ENCODE measurements at places on chromosomes 3 and 15.

DNA sequence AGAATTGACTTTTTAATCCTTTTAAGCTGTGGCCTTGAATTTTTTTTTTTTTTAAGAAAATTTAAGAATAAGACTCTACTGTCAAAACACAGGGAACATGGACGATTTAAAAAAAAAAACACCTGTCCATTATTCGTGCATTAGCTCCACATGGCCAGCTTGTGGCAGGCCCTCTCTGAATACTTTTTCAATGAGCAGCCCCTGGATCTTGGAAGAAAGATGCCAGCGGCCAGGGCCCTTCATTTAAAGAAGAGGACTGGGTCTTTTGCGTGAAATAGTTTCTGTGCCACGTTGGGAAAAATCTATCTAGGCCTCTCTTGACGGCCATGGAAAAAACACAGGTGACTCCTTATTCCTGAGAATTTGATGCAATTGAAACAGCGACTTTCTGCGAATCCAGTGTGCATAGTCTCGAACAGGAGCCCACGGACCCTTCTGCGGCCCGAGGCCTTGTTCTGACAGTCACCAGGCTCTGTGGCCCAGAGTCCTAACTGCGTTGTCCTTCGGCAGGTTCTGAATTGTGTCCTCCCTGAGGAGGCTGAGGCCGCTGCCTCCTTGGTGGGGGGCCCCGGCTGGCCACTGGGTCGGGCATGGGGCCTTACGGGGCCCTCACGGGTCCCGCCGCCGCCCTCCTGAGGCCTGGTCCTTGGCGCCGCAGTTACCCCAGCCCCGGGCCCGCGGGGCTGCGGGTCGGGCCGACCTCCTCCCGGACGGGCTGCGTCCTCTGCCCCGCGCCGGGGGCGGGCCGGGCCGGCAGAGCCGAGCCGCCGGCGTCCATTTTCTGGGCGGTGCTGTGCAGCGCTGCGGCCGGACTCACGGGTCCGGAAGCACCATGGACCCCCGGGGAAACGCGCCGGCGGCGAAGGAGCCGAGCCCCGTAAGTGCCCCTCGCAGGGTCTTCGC lies 33.5 kb downstream of the ZBTB38 start:
- peak; percentile 26 for DNase-seq

GRCh38 chr3:69842789-69843188 lies 103.5 kb downstream of the MITF start:
- DNase-seq = no peak

DNA sequence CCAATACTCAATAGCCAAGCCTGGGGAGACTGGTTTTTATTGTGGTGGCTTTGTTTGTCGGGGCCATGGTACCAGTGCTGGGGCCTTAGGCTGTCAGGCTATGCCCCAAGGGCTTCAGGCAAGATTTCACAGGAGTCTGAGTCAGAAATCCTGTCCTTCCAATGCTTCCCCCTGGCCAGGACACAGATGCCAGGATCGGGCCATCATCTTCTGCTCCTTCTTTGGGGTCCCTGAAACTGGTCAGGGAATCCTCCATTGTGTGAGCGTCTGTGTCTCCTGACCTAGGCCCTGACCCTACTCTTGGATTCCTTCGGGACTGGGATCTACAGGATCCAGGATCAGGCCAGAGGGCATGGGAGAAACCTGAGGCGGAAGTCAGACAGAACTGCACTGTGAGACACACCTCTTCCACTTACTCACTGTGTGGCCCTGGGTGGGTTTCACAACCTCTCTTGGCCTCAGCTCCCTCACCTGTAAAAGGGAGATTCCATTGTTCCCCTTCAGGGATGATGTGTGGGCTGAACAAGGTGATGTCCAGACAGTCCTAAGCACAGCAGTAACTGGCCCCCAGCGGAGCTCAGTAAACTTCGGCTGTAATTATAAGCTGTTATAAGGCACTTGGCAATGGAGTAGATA lies 292.7 kb downstream of the UACA start:
- DNase-seq = no peak

- DNase-seq = no peak
Observed at GRCh38 chr15:58562135-58562534, 130.3 kb downstream of the LIPC start.

DNA sequence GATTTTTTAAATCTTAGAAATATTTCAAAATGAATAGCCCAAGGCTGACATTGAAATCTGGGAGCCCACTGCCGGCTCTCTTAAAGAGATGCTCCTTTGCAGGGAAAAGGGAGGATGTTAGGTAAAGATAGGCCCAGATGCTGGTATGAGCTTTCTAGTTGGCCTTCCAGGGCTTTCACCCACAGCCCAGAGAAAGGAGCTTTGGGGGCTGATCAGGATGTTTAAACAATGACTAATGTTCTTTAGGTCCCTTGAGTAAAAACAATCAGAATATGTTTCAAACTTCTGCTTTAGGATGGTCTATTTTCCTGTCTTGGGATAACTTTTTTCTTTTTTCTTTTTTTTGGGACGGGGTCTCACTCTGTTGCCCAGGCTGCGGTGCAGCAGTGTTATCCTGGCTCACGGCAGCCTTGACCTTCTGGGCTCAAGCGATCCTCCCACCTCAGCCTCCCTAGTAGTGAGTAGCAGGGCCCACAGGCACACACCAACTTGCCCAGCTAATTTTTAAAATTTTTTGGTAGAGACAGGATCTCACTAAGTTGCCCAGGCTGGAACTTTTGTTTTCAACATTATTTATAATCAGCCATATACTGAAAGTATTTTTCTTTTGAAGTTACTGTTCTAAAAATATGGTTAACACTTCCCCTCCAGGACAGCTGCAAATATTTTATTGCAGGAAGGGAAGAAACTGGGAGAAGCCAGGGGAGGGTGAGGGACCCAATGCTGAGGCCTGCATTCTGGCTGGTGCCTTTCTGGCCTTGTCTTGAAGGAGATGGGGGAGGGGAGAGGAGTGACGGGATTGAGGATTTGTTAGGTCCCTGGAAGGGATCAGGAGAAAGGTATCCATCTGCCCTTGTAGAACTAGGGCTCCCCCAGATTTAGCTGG lies 70.1 kb downstream of the TRAK1 start:
- DNase-seq = no peak

DNA sequence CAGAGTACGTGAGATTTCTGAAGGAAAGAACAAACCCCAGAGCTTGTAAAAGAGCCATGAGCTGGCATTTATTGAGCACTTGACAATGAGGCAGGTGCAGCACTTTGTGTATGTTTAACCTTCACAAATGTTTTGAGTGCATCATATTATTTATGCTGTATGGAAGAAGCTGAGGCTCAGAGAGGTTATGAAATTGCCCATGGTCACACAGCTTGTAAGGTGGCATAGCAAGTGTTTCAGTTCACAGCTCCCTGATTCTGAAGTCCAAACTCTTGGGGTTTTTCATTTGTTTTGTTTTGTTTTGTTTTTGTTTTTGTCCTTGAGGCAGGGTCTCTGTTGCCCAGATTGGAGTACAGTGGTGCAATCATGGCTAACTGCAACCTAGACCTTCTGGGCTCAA lies 25.1 kb upstream of the ADAMTS7 start:
- DNase-seq = no peak

- DNase-seq = no peak
Observed at GRCh38 chr3:140178482-140178881, 243.5 kb downstream of the CLSTN2 start.

All from T-helper 1 cell (primary cell).